ENCODE measurements at places on chromosomes 7 and 10. TPM values are rescaled to one million over a fixed set of nuclear protein-coding genes. Genes with fewer than 3 reads are reported as not detected.

Gene EPC1
- total RNA-seq, result 40.3 TPM

Gene GSAP
- 18.3 TPM for total RNA-seq

Gene VAX1
- total RNA-seq, result not detected

- DNase-seq, result no peak
These were observed 1.2 kb upstream of the ITGB1 start for GRCh38 chr10:32959006-32959920.

Measured in esophagus muscularis mucosa (tissue), 4 donors.